Activated naive CD4-positive, alpha-beta T cell treated with anti-CD3 and anti-CD28 coated beads, Interleukin-2, amount 50 U/mL, for 16 hours (primary cell): ENCODE measurements at places on chromosomes 11 and 22.

- peak; percentile 31 for DNase-seq
These were observed 88.3 kb upstream of the MTMR2 start for GRCh38 chr11:96012086-96012824.

GRCh38 chr22:47434336-47435203 is 672.1 kb downstream of the TBC1D22A start:
- DNase-seq, result no peak

DNA sequence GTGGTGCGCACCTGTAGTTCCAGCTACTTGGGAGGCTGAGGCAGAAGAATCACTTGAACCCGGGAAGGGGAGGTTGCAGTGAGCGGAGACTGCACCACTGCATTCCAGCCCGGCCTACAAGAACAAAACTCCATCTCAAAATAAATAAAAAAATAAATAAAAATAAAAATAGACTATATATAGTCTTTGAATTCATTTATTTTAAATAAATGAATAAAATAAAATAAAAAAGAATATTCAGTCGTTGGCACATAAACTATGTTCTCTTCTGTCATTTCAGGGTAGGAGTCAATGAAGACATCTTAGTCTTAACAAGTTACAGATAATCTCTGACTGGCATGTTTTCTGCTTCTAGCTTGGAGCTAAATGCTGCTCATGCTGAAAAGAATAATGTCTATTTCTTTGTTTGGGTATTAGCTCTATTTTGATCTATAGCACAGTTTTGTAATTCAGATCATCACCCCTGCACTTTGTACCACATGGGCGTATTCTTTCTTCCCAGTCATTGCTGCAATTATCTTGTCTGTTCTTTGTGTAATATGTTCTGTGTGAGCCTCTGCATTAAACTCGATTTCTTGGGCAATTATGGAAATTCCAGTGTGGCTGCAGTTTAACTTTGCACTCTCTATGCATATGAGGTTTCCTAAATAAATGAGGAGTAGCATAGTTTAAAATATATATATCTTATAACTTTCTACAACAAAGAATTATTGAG is 1.4 kb upstream of the MS4A14 start:
- DNase-seq, result no peak

DNA sequence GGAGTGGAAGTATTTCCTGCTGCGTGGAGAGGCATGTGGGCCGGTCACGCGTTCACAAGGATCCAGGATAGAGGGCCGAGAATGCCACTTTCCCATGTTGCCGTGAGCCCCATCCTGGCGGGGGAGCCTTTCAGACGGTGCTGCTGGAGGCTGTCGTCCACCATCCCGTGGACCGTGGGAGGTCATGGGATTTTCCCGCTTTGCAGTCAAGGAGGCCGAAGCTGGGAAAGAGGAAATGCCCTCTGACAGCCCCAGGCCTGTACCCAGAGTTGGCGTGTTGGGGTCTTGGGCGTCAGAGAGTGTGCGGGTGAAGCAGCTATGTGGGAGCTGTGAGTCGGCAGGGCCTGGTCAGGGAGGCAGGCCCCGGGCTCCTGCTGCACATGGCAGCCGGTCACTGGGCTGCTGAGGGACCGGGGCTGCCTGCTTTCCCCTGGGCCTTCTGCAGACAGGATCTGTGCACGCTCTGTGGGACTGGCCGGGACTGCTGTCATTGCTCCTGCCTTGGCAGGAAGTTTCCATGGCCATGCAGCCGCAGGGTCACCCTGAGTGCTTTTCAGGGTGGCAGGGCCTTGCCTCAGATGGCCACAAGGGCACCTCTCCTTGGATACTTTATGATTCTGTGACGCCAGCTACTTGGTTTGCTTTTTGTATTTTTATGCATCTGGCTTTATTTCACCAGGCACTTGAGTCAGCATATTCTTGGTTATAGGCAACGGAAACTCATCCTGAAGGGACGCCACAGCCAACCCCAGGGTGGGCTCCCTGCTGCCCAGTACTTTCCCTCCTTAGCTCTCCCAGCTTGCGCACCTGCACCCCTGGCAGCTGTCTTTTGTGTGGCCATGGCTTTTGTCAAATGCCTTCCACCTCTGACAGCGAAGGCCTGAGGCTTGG is 52.4 kb downstream of the AP2A2 start:
- DNase-seq, result no peak
